DMS79 treated with DMSO at 0.1 percent for 48 hours (cell line): ENCODE measurements at places on chromosomes 4 and X.

DNA sequence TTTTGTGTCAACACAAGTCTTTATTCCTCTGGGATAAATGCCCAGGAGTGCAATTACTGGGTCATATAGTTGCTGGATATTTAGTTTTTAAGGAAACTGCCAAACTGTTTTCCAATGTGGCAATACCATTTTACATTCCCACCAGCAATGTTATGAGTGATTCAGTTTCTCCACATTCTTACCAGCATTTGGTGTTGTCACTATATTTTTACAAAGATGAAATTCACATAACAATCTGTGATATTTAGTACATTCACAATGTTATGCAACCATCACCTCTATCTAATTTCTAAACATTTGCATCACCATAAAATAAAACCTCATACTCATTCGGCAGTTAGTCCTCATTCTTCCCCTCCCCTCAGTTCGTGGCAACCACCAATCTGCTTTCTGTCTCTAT is 75.0 kb downstream of the MAMLD1 start:
- no peak for DNase-seq

DNA sequence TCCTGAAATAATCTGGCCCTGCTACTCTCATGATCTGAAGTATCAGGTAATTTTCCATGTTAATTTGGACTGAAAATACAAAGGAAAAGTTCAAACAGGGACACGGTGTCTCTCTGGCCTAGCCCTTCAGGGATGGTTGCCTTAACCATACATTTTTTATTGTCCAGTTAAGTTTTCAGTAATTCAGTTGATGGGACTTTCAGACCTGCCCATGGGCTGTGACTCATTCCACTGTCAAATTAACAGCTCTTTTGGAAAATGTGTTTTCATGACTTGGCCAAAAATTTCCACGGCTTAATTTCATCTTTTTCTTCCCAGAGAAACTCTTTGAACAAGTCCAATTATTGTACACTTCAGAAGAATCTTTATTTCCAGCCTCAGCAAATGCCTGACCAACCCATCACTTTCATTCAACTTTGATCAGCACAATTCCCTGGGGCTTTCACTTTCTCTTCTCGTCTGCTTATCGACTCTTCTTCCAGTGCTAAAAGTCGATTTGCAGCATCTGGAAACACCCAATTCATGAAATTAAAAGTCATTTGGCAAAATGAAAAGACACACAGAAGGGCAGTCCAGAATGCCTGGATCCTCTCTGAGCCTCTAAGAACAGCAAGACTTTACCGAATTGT is 293.9 kb downstream of the RAB28 start:
- no peak for DNase-seq

DNA sequence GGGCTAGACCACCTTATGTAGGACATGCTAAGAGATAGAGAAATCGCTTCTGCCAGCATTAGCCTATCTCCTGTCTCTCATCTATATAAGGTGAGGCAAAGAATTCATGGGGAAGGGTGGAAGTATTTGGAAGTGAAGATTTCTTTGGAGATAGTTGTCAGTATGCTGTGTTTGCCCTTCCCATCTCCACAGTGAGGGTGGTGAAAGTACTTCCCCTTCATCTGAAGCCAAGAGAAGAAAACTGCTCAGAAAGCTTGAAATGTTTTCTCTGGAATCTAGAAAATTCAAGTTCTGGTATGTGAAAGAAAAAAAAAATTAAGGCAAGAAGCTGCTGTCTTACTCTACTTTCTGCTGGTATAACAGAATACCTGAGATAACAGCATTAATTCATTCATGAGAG is 12.3 kb upstream of the ADH5 start:
- no peak for DNase-seq

DNA sequence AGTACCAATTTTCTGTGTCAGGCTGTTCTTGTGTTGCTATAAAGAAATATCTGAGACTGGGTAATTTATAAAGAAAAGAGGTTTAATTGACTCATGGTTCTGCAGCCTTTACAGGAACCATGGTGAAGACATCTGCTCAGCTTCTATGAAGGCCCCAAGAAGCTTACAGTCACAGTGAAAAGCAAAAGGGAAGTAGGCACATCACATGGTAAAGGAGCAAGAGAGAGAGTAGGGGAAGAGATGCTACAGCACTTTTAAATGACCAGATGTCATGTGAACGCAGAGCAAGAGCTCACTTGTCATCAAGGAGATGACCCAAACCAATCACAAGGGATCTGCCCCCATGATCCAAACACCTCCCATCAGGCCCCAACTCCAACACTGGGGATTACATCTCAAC is 174.3 kb downstream of the ATP10D start:
- DNase-seq = no peak

DNA sequence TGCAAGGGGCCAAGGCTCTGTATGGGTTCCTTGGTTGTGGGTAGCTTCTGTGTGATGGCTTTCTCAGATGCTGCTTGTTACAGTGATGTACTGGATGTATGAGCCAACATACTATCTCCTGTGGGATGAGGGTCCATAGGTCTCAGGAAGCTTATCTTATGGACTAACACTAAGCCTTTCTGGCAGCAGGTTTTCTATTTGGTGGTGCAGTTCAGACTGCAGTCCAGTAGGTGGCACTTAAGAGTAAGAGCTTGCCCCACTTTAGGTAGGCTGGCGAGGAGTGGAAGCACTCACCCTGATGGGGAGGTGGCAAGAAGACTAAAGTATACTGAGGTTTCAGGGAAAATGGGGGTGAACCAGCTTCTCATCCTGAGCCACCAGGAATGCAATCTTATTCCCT is 306.7 kb upstream of the MAOA start:
- no peak for DNase-seq

DNA sequence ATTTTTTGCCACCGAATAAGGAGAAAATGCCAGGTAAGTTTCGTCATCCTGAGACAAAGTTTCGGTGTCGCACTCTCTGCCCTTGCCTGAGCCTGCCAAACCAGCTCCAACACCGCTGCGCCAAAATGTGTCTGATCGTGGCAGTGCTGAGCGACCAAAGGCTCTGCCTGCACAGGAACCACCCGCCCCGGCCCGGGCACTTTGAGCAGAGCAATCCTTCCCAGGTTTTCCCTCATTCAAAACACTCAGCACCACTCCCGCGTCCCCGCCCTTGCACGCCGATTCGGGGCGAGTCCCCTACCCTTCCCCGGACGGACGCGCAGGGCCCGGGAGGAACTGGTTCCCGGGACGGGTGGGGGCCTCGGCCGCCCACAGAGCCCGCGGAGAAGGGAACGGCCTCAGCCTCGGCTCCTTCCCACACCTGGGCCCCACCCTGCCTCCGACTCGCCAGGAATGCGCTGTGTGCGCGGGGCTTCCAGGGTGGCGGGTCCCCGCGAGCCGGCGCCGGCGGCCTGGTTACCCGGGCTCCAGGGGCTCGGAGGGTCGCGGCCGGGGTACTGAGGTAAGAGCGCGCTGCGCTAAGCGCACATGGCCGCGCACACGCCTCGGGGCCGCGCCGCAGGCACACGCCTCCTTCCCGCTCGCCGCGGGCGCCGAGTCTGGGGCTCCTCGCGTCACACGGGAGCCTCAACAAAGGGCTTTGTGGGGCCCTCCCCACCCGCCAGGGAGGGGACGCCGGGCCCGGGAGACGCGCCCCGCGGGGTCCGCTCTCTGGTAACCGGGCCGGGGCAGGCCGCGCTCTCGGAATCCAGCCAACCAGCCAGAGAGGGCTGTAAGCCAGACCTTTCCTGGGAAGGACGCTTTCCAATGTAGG is at the start of gene C4orf36:
TSS of gene C4orf36 (minus strand) at position 661 of the 874 bp plus-strand sequence. CDS start 902 bp downstream, outside the sequence.
- DNase-seq = peak; percentile 56

DNA sequence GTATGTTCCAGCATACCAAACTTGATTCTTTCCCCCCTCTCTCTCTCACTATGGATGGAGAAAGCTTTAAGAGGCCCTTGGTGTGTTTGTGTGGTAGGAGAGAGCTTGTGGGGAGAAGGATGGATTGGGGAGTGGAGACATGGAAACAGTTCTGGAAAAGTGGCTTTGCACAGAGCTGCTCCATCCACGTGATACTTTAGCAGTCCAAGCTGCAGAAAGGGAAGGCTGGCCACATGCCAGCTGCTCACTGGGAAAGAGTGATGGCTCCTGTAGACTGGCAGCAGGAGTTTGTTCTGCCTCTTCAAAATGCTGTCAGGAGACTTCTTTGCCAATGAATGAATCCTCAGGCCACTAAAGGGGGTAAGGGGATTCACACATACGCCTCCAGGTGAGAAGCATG is 21.7 kb upstream of the SEC24B start:
- no peak for DNase-seq

GRCh38 chrX:135373357-135373756 is 48.4 kb upstream of the SMIM10L2A start:
- DNase-seq = no peak

DNA sequence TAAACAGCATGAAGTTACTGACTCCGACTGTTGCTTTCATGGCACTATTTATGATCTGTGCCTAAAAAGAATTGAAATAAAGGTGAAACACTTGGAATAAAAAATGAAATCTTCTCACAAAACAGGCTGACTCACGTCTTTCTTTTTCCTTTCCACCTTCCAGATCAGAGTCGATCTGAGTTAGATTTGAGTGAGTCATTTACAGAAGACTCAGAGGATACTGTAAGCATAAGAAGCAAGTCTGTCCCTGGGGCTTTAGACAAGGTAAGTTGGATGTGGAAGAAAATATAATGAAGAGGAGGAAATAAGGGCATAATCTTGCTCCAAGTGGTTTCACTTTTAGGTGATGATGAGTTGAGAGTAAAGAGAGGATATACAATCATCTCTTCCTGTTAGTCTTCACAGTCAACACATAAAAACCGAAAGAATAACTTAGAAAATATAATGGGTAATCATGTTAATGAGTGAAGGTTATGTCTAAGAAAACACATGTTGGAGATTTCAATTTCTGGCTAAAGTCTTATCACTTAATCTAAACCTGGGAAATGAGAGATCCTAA is 89.7 kb downstream of the SYTL5 start:
- no peak for DNase-seq

- no peak for DNase-seq
These were observed 467.9 kb downstream of the PCDH11X start for GRCh38 chrX:92247076-92247475.

- no peak for DNase-seq
These were observed 606.9 kb downstream of the PCDH7 start for GRCh38 chr4:31327031-31327430.

DNA sequence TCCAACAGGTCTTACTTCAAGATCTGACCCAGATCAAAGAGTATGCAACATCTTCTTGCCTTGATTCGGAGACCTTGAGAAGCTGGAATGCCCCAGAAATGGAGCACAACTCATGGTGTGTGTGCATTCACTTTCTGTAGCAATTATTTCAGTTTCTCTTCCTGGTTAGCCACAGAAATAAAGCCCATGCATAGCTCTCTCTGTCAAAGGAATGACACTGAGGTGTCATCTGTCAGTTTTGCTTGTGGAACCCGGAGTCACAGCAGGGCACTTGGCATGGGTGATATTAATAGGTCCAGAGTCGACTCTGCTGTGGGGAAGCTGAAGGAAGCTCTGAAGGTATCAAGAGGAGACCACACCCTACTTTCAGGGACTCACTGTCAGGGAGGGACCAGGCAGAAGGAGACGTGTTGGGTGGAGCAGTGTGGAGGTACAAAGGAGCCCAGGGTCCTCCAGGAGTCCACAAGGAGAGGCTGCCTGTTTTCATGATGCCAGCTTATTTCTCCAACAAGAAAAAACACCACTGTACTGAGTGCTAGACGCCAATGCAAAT is 10.7 kb downstream of the CLNK start:
- DNase-seq = no peak

DNA sequence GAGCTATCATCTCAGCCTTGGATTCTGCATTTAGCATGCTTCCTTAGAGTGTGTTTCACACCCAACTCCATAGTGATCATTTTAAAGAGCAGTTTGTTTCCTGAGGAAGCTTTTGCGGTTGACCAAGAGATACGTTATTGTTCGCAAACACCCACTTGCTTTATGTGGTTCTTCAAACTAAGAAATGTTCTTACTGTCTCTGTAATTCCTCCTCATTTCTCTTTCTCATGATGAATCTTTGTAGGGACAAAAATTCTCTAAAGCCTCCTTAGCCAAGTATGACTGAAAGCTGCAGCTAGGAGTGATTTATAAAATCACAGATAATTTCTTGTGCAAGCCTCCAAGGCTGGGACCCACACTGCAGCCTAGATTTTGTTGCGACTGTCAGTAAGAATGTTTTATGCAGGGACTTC is 10.0 kb downstream of the TNIP3 start:
- no peak for DNase-seq

GRCh38 chr4:65019775-65020174 is 610.5 kb upstream of the TECRL start:
- DNase-seq = no peak

- DNase-seq = no peak
These were observed 6.9 kb downstream of the NALF2 start for GRCh38 chrX:69510914-69511513.

DNA sequence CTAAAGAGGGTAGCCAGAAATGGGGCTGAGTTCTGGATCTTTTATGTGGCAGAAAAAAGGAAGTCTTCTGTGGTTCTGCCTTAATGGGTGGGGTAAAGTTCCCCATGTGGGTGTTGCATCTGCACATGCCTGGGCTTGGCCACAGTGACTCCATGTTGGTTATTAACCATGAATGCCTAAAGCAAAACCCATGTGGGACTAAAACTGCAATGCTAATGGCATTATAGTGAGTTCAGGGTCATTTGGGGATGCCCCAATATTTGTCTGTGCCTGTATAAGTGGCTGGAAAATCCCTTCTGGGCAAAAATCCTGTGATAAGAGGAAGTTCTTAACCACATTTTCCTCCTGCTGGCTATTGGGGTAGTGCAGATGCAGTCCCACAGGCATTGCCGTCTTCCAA is 857.4 kb downstream of the FAT4 start:
- no peak for DNase-seq

GRCh38 chr4:4810092-4810774 is 49.2 kb upstream of the MSX1 start:
- DNase-seq = no peak

DNA sequence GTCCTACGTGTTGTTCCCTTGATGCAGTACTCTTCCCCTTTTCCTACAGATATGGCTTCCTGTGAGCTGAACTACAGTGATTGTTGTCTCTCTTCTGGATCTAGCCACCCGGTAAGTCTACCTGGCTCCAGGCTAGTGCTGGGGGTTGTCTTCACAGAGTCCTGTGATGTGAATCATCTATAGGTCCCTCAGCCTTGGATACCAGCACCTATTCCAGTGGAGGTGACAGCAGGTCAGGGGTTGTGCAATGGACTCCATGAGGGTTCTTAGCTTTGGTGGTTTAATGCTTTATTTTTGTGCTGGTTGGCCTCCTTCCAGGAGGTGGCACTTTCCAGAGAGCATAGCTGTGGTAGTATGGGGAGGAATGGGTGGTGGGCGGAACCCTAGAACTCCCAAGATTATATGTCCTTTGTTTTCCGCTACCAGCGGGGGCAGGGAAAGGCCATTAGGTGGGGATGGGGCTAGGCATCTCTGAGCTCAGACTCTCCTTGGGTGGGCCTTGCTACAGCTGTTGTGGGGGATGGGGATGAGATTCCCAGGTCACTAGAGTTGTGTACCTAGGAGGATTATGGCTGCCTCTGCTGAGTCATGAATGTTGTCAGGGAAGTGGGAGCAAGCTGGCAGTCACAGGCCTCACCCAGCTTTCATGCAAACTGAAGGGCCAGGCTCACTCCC is 121.4 kb upstream of the ANKRD50 start:
- no peak for DNase-seq

- DNase-seq = no peak
These were observed 3.6 kb downstream of the MAGEA11 start for GRCh38 chrX:149715468-149715867.

GRCh38 chrX:9062641-9063040 is 28.7 kb upstream of the FAM9B start:
- DNase-seq = no peak
